ENCODE measurements at places on chromosomes 12 and 14.
A peak's percentile ranks its signal among the peaks of the same experiment; 100 is the strongest.

DNA sequence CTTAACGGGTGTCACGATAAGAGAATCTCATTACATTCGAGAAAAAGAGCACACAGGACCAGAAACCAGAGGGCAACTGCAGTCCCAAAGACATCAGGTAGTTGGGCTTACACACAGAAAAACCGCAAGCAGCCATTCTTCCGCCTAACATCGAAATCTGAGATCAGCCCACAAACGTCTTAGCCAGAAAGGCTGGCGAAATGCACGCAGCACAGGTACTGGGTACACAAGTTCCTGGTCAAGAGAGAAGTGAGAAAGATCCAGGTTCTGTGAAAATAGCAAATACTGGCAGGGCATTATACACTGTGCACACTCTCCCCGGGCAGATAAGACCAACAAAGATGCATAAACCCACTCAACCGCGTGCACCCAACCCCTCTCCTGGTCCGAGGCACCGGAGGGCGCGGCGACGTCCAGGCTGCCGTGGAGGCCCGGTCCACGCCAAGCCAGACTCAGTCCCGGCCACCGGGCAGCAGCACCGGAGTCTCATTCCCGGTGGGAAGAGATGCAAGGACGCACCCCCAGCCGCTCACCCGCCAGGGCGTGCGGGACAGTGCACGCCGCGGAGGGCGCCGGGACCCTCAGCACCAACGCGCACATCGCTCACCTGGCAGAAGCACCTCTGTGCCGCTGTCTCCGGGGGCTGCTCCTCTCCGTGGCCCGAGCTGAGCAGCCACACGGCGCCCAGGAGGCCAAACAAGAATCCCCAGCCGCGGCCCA lies 437 bp downstream of the ERO1A start:
- DNase-seq = peak; percentile 85

GRCh38 chr12:124129132-124129531 lies 156.1 kb downstream of the ZNF664 start:
- DNase-seq = no peak

DNA sequence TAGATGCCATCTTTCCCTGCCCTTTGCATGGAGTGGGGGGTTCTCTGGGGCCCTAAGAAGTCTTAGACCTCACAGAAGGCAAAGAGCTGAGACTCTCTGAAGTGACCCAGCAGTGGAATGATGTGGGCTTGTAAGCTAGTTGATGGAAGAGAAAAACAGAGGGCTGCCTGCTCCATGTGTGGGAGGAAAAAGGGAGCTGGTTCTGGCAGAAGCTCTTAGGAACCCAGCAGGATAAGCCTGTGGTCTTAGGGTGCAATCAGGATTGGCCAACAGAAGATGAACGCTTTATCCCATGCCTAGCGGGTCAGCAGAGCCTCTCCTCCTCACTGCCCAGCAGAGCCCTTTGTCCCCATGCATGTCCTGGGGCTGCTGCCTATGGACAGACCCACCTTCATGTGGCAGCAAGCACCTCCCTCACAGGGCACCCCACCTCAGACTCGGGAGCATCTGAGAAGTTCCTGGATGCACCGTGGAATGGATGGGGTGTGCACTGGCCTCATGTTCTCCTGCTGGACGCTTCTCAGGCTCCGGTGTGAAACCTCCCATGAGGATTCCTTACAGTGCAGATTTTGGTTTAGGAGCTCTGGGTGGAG lies 152.7 kb downstream of the ADGRD1 start:
- DNase-seq = no peak

DNA sequence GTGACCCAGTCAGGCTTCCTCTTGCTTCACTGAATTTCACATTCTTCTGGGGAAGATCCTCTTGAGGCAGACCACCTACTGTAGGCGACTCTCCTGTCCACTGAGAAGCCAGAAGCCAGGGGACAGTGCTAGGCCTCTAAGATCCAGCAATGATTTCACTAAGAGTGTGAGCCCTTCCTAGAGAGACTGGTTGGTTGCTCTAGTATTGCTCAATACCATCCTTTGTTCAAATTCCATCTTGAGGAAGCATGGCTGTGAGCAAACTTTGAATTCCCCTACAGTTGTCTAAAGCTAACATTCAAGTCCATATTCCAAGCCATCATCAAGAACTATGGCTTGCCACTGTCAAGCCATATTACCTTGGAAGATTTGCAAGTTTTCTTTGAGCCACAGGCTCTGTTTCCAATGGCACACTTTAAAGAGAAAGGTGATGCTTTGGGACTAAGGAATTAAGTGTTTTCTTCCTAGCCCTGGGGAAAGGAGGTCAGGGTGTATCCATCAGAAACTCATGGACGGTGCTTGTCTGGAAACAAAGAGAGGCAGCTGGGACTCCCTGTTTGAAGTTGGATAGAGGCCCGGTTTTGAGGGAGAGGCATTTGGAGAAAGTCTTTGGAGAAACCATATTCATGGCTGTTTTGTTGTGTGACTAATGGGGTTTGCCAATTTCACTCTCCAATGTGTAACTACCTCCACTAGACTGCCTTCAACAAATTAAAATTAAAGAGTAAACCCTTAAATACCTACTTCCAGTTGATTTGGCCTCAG lies 1217.9 kb downstream of the VRK1 start:
- no peak for DNase-seq

GRCh38 chr14:34023824-34024767 lies 73.2 kb upstream of the EGLN3 start:
- no peak for DNase-seq

DNA sequence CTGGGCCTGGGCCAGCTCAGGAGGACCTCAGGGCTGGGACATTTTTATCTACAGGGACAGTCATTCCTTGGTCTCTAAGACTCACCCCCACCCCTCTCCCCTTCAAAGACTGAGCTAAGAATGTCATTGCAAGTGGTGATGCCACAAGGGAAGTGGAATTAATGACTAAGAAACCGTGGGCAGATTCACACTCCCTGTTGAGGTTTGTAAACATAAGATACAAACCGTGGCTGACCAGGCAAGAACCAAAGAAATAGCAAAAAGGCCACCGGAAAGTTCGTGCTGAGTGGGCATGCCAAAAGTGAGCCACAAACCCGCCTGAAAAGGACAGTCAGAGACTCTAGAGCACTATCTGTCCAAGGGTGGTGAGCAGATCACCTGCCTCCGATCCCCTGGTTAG lies 25.7 kb downstream of the NUAK1 start:
- DNase-seq = no peak
